ENCODE measurements at places on chromosomes 4 and X.
A peak's percentile ranks its signal among the peaks of the same experiment; 100 is the strongest.

DNA sequence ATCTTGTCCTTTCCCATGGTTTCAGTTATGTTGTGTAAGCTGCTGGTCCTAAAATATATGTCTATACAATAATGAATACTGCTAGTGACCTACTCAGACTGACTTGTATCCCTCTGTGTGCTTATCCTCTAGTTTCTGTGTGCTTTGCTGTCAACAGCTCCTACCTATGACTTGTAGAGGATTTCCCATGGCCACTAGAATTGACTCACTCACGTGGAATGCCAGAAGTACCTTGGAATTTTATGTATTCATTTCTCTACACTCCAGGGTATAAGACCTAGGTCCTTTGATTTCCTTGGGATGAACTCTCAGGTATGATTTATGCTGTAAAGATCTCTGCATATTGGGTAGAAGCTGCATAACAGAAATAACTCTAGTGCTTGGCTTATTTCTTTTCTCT, 279.9 kb upstream of the SLIT2 start:
- DNase-seq, result no peak

- no peak for DNase-seq
Observed at GRCh38 chr4:6456450-6456849, 16.0 kb downstream of the PPP2R2C start.

DNA sequence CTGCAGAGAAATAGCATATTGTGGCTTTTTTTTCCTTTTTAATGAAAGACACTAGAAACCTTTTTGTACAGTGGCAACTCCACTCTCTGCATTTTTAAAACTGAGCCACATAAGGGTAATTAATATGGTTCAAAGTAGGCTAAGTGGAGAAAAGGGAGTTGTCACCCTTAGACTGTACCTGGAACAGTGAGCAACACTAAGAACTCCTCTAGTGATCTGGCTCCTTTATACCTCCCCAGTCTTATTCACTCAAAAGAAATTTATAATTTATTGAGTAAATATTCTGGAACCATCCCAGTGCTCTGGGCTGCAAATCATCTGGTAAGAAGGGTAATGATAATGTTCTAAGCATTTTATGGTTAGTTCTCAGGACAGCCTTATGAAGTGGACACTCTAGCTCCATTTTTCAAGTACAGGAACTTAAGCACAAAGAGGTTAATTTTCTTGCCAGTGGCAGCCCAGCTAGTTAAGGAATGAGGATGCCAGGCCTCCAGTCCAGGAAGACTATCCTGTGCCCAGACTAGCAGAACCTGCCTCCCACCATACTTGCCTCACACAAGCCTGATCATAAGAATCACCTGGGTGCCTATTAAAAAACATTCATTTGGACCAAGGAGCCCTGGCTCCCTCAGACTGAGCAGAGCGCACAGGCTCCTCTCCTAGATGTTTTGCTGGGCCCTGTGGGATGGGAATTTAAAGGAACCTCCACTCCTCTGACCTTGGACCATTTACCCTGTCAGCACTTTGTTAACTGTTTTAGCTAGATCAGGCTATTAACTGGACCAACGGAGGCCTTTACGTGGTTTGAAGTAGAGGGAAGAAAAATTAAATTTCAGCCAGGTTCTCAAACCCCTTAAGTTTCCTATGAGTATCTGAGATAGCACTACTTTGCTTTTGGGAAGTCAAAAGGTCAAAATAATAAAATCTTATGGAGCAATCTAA, 102.6 kb downstream of the PDE5A start:
- no peak for DNase-seq

DNA sequence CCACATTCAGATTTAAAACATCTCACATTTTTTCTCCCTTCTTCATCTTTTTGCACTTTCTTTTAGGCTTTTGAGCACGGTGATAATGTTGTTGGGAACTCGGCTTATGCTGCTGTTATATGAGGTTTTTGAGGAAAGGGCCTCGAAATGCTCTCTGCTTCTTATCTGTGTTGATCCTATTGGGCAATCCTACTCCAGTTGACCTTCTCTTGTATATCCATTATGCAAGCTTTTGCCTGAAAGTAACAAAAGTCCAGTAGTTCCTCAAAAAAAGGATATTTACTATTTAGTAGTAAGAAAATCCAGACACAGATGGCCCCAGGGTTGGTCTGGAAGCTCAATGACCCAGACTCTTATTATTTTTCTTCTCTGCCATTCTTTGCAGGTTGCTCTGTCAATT, 57.7 kb upstream of the SPANXB1 start:
- no peak for DNase-seq

GRCh38 chrX:112968351-112969133, 127.9 kb upstream of the AMOT start:
- DNase-seq, result no peak

DNA sequence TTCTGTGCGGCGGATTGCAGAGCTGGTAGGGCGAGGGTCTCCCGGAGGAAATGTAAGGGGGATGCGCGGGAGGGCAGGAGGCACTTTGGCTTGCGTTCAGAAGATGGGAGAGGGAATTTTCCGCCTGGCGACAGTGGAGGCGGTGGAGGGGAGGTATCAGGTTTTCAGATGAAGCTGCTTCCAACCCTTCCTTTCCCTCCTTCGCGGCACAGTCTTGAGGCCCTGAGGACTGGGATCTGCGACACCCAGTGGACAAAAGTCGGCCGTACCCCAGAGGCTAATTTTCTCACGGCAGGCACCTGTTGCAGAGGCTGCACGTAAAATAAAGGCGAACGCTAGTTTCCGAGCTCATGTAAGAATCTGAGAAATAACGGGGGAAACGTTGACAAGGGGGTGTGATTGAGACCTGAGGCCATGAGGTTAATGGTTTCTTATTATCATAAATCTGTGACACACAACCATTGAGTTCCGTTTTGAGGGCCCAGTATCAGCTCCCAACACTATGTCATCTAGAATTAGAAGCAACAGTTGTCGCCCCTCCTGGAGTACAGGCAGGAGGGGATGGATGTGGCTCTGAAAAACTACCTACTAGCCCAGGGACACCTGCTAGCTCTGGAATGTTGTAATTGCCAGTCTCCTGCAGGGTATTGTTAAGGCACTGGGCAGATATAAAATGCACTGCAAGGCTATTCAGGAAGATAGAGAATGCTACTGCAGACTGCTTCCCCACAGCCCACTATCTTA, 1.1 kb downstream of the ZCCHC18 start:
- DNase-seq, result peak; percentile 20

Measured in activated CD4-positive, alpha-beta T cell treated with anti-CD3 and anti-CD28 coated beads for 24 hours (primary cell).